ENCODE measurements at places on chromosomes 6 and 20.

- no peak for DNase-seq
Measured at GRCh38 chr6:91562955-91563354, 976.1 kb upstream of the MAP3K7 start.

DNA sequence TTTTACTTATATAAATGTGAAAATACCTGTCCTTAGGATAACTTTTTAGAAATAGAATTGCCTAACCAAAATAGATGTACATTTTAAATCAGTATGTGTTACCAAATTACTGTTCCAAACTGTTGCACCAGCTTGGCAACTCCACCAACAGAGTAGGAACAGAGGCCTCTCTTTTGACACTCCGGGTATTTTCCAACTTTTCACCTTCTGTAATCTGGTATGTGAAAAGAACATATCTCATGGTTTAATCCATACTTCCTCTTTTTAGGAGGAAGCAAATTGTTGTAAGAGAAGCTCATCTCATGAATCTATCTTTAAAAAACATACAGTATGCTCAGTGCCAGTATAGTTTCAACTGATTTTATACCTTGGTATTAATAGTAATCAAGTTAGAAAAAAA is 24.9 kb downstream of the RNF144B start:
- no peak for DNase-seq

DNA sequence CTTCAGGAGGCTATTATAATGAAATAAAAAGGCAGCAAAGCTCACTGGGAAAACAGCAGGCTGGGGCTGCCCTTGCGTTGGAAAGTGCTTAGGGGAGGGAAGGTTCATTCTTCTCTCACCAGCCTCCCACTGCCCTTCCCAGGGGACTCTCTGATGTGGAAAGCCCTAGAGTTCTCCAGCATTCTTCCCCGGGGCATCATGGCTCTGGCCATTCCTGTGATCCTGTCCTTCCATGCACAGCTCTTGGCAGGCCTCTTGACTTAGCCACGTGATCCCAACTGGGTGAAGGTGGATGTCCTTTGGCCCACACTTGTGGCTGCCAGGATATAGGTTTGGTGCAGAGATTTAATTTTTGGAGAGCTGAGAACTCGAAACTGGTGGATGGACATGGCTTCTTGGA is 58.0 kb upstream of the ZNF831 start:
- DNase-seq: no peak

- no peak for DNase-seq
Measured at GRCh38 chr20:46128310-46129151, 10.4 kb downstream of the CD40 start.

DNA sequence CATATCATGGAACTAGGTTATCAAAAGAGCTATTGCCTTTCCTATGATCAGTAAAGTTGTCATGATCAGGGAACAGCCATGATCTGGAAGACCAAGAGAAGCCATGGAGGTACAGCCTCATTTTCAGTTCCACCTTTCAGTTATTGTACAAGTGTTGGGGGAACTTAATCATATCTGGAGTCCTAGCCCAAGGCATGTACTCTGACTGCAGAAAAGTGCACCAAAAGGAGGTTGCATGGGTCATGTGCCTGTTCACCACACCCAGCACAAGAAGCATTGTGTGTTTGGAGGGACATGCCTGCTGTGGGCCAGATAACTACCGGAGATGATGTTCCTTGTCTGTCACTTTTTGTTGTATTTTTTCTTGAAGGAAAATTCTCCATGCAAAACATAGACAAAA is 185.8 kb upstream of the MAN1A1 start:
- DNase-seq: no peak

GRCh38 chr6:167588920-167589614 is 237.6 kb upstream of the AFDN start:
- DNase-seq: no peak

DNA sequence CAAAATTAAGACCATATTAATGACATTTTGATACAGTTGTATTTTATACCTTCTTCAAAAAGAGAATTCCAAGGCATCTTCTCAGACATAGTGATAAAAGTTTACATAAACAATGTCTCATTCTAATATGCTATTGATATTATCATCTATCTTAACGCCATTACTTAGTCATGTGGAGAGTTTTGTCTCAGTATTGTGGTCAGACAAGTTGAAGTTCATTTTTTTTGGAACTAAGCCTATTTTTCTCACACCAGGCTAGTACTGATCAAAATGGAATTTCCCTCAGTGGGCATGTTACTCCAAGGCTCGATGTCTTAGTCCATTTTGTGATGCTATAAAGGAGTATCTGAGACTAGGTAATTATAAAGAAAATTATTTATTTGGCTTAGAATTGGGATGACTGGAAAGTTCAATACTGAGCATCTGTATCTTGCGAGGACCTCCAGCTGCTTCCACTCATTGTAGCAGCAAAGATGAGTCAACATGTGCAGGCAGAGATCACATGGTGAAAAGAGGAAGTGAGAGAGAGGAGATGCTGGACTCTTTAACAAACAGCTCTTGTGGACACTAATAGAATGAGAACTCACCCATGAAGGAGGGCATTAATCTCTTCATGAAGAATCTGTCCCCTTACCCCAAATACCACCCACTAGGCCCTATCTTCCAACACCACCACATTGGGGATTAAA is 825.5 kb upstream of the MANEA start:
- no peak for DNase-seq

DNA sequence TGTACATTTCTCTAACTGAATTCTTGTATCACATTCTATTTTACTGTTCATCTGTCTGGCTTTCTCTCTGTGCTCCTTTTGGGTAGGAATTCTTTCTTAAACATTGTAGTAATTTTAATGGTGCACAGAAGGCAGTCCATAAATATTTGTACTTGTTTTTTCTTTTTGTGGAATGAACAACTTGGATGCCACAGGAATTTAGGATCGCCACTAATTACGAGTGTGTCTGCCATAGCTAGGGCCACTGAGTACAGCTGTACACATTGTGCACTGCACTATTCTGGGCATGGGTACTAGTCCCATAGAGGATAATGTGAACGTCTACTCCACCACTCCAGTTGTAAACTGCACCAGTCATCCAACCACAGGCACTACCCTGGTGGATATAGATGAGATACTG is 39.3 kb upstream of the TMEM200A start:
- DNase-seq: no peak

- no peak for DNase-seq
Measured at GRCh38 chr6:39790772-39791171, 1.4 kb upstream of the DAAM2 start.

DNA sequence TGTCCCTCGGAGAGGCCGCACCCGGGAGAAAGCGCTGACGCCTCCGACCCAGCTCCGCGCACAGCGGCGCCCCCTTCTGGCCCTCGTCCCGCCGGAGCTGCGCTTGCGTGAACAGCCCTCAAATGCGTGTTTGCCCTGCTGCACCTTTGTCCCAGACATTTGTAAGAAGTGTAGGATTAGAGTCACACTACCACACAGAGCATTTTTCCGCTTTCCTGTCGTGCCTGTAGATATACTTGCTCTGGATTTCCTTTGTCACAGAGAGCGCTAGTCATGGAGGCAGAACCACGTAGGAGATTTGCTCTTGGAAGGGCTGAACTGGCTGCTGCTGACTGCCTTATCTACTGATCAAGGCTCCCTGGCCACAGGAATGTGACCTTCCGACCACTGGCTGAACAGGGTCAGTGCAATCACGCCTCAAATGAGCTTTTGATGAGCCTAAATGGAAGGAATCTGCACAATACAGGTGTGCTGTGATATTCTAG is 62.3 kb downstream of the PAX1 start:
- no peak for DNase-seq

DNA sequence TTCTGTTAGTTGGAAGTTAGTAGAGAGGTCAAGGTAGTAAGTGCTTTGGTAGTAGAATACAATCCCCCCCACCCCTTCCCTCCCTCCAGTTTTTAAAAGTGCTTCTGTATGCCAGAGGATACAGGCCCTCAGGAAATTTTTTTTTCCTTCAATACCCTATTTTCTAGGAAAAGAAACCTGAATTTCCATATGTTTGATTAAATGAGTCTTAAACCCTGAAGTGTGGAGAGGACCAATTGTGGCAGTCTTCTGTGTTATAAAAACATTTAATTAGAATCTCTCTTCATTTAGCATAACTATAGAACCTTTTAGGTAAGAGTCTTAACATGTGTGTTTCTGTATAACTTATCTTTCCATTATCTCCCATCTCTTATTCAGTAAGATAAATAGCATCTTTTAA is 59.5 kb downstream of the ZNF292 start:
- no peak for DNase-seq

DNA sequence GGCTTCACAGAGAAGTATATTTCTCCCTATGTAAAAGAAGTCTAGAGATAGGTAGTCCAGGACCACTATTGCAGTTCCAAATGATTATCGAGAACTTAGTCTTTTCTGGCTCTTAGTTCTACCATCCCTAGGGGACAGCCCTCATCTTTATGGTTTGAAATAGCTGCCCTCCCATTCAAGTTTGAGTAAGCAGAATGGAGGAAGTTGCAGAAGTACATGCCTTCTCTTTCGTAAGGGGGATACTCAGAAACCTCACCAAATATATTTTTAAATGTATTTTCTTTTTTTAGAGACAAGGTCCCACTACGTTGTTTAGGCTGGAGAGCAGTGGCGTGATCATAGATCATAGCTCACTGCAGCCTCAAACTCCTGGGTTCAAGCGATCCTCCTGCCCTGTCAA is 236.8 kb upstream of the RREB1 start:
- DNase-seq: no peak

DNA sequence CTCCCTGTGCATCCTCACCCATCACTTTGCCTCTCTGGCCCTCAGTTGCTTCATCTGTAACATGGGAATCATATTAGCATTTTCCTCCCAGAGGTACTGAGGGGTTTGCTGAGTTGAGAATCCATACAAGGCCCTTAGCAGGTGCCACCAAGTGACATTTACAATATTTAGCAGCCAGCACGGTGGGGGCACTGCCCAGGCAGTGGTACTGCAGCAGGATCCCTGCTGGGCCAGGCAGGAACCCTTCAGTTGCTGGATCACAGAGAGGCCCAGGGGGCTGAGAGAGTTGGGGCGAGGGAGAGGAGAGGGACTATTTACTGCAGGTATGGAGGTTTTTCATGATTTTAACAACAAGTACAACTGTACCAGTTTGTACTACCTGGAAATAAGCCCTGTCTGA is 65.9 kb downstream of the CDH22 start:
- no peak for DNase-seq

- DNase-seq: no peak
Measured at GRCh38 chr6:125230674-125231073, 71.1 kb downstream of the HDDC2 start.

DNA sequence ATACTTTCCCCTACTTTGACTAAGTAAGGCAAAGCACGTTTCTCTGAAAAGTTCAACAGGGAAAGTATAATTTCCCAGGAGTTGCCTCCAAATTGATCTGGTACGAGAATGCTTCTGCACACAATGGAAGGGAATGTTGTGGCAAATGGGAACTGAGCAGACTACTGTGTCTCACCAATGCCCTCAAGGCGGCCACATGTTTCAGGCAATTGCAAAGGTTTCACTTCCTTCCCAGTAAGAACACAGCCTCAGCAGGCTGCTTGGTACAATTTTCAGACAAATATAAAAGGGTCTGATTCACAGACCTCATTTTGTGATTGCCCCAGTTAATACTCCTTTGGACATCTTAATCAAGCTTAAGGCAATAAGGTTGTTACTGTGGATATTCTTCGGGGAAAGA is 71.2 kb downstream of the KIAA0319 start:
- no peak for DNase-seq

- DNase-seq: no peak
Measured at GRCh38 chr6:161671117-161671516, 397.3 kb upstream of the AGPAT4 start.

- DNase-seq: no peak
Measured at GRCh38 chr20:58716476-58717277, 24.1 kb downstream of the NPEPL1 start.

- DNase-seq: no peak
Measured at GRCh38 chr6:79071547-79071946, 6.5 kb downstream of the PHIP start.

DNA sequence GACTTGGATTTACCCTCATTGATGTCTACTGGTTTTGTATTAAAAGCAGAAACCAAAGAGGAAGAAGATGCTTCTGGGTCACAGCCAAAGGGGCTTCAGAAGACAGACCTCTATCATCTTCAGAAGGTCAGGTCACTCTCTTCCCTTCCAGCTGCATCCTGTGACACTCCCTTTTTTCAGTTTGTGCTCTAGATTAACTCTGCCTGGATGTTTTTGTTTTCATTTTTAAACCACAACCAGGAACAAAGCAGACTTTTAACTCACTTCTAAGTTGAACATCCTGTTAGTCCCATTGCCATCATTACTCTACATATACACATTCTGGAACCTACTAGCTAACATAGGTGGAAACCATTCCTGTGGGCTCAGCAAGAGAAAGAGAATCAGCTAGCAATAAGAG is 45.2 kb downstream of the AKIRIN2 start:
- DNase-seq: no peak

Measured in KG1 (cell line).